Fibroblast of upper back skin (primary cell): ENCODE measurements at places on chromosomes 2 and 18.

DNA sequence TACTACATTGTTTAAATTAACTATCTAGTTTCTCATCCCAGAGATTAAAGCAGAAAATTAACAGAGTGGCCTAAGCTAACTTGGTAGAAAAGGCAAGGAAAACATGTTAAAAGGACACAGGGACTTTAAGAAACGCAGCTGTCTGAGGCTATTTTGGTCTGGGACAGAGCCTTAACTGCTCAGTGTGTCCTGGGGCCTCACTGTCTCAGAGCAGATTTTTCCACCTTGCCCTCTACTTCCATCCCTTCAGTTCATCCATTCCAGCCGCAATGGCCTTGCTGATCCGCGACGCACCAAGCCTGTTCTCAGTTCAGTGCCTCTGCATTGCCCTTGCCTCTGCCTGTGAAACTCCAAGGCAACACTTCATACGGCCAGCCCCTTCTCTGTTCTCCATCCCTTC is 114.9 kb upstream of the OSR1 start:
- no peak for DNase-seq

GRCh38 chr2:239557516-239557915 is 156.7 kb upstream of the HDAC4 start:
- DNase-seq = no peak

- no peak for DNase-seq
Observed at GRCh38 chr2:239305771-239306170, 95.0 kb downstream of the HDAC4 start.

GRCh38 chr18:13175266-13175665 is 43.3 kb upstream of the LDLRAD4 start:
- DNase-seq = no peak

DNA sequence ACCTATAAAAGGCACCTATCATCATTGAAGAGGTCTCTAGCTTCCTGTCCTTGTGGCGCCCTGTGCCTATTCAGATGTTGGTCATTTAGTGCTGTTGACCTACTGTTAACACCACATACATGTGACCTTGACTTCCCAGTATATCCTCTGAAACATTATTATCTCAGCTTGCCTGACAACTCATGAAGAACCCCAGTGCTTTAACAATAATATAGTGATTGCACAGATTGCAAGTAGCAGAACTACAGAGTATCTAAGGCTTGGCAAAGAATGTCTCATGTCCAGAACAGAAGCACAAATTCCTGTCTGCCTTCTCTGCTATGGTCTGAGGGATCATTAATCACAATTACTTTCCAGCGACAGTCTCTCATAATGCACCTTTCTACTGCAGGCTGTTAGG is 165.3 kb downstream of the LCLAT1 start:
- DNase-seq = no peak

GRCh38 chr18:14031053-14031452 is 101.2 kb downstream of the ZNF519 start:
- no peak for DNase-seq

DNA sequence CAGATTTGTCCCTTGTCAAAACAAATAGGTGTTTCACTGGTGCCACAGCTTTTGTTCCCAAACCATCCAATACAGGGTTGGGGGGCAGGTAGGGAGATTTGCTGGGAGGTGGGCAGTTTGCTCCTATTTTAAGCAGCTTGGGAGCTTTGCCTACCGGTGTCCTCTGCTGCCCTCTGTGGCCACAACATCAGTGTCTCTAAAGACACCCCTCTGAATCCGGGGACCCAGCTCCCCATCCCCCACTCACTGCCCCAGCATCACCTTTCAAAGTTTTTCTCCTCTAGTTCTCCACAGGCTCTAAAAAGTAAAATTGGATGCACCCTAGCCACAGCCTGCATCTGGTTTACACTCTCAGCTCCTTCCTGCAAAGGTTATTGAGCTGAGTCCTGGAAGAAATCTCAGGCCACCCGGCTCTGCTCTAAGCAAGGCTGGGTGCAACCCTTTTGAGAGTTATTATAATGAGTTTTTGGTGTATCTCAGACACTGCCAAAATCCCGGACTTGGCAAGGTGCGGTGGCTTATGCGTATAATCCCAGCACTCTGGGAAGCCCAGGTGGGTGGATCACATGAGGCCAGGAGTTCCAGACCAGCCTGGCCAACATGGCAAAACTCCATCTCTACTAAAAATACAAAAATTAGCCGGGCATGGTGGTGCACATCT is 2.9 kb upstream of the EPAS1 start:
- DNase-seq = no peak

DNA sequence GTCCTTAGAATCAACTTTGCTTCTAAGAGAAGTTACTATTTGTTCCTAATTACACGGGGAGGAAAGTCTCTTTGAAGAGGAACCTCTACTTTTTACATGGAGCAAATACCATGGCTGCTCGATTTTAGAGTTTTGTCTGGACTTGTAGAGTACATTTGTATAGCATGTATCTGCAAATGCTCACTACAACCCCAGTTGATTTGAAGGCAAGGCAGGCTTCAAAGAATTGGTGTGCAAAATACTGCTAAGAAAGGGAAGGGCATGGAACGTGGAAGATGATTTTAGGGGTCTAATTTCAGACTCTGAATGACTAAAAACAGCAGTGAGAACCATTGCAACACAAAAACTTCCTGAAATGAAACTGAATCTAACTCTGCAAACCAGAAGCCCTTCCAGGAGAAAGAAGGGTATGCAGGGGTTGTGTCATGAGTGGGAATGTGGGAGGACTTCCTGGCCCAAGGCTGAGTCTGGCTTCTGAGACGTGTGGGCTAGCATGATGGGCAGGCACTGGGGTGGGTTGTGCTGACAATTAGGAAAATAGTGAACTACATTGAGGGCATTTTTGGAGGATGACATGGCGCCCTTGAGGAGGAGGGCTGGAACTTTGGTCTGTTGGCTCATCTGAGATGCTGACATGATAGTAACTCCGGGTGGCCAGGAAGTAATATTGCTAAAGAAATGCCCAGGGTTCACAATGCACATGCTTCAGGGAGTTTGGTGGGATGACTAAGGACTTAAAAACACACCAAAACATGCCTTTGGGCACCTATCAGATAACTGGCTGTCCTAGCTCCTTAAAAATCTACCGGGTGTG is 18.9 kb upstream of the IL1R2 start:
- DNase-seq = peak; percentile 78

GRCh38 chr2:98903767-98904485 is 32.1 kb downstream of the CRACDL start:
- no peak for DNase-seq

- no peak for DNase-seq
Observed at GRCh38 chr18:77110400-77110799, 22.2 kb downstream of the MBP start.

GRCh38 chr18:21820033-21820810 is 79.6 kb downstream of the MIB1 start:
- DNase-seq = peak; percentile 19

GRCh38 chr2:43323857-43324256 is 97.5 kb upstream of the ZFP36L2 start:
- DNase-seq = no peak

GRCh38 chr2:233940376-233941276 is 23.5 kb downstream of the TRPM8 start:
- no peak for DNase-seq

- DNase-seq = peak; percentile 54
Observed at GRCh38 chr18:7273301-7273921, 42.5 kb downstream of the LRRC30 start.

DNA sequence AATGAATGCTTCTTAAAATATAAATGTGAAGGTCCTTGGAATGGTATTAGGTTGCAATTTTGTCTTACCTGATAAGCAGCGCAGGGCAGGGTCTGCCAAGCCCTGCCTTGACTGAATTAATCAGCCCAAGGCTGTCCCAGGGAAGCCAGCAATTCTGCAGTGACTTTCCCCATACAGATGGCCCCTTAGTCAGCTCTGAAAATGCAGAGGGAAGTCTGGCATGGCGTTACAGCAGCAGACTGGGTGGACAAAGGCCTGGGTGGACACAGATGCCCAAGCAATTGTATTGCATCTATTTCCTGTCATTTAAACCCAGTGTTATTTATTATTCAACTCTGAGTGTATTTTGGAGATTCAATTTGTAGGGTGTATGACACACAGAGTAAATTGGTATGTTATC is 56.6 kb upstream of the NOL4 start:
- DNase-seq = no peak

DNA sequence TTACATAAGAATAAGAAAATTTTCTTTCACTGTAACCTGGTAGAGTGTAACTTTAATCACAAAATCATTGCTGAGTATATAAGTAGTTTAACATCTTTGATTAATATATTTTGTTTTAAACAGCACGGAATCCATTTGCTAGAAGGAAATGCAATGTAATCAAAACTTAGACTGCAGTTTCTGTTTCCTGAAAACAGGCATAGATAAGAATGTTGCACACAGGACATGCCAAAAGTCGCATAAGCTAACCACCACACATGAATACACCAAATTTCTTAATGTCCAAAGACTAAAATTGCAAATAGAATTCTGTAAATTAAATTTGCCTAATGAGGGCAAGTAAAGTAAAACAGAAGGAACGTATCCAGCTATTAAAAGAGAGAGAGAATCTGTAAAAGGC is 51.0 kb upstream of the SERPINB2 start:
- no peak for DNase-seq

- DNase-seq = no peak
Observed at GRCh38 chr18:35680139-35680551, 98.6 kb downstream of the GALNT1 start.

DNA sequence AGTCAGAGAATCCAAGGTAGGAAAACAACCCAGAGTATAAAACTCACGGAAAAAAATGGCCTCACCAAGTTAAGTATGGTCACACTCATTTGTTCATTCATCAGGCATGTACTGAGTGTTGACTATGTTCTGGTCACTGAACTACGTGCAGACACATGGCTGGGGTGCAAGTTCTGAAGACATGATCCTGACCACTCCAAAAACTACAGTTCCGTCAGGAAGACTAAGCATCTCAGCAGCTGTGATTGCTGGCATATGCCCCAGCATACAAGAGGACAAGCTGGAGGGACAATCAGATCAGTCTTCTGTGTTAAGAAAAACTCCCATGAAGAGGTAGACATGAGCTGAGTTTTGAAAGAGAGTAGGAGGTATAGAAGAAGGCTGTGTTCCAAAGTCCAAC is 72.8 kb downstream of the TCF4 start:
- no peak for DNase-seq

GRCh38 chr2:207768168-207768865 is 1.4 kb downstream of the FZD5 start:
- DNase-seq = no peak

DNA sequence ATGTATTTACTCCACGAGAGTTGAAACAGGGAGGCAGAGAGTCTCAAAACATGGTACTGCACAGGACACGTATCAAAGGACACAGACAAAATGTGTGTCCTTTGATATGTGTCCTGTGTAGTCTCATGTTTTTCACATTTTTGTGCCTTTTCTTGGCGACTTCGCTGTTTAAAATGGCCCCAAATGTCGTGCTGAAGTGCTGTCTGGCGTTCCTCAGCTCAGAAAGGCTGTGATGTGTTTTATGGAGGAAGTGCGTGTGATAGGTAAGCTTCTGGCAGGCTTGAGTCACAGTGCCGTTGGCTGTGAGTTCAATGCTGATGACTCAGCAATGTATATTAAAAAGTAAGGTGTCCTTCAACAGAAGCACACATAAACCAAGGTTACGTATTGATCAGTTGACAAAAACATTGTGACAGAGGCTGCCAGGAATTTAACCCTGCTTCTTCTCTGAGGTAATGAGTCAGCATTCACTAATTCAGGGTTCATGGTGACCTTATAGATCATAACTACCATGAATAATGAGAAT is 78.2 kb downstream of the DYSF start:
- DNase-seq = peak; percentile 48

DNA sequence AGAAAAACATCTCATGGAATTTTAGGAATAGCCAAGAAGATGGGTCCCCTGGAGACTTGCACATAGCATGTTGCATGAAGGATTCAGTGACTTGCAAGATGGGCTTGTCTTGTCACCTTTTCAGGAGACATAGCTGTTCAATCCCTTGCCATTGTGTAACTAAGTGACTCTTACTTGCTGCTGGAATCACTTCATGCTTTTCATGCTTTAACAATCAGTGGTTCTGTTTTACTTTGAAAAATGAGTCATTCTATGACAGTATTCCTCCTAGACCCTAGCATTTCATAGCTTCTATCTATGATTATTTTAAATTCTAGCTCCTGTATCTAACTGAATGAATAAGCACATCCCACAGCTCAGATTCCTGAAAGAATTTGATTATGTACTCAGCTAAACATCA is 2.8 kb downstream of the KYNU start:
- peak; percentile 63 for DNase-seq

DNA sequence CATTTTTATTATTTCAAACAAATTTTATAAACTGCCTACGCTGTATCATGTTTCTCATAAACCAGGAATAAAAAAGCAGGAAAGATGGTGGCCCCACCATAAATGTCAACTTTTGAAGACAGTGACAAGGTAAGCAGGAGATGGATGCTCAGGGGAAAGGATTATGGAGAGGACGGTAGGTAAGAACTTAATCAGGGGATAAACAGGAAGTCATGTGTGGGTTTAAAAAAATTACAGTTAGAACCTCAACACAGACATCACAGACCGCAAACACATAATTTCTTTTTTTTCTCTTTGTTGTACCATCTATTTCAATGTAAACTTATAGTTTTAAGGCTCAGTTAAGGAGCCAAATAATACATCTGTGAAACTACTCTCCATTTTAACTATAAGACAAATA is 575.2 kb upstream of the SLC8A1 start:
- DNase-seq = no peak

DNA sequence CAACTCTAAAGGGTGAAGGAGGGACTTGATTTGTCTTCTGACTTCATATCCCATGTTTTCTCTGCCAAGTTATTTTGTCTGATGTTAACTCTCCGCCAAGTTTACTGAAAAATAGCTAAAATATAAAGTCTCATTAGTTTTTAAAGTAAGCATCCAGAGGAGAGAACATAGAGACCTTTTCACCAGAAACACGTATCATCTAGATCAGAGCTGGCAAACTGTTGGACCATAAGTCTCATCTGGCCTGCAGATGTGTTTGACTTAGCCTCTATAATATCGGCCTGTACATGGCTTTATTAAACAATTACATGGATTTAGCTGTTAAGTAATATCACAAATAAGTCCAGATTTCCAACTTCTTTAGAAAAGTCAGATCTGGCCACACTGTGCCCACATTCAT is 182.6 kb downstream of the PLCL1 start:
- DNase-seq = no peak

DNA sequence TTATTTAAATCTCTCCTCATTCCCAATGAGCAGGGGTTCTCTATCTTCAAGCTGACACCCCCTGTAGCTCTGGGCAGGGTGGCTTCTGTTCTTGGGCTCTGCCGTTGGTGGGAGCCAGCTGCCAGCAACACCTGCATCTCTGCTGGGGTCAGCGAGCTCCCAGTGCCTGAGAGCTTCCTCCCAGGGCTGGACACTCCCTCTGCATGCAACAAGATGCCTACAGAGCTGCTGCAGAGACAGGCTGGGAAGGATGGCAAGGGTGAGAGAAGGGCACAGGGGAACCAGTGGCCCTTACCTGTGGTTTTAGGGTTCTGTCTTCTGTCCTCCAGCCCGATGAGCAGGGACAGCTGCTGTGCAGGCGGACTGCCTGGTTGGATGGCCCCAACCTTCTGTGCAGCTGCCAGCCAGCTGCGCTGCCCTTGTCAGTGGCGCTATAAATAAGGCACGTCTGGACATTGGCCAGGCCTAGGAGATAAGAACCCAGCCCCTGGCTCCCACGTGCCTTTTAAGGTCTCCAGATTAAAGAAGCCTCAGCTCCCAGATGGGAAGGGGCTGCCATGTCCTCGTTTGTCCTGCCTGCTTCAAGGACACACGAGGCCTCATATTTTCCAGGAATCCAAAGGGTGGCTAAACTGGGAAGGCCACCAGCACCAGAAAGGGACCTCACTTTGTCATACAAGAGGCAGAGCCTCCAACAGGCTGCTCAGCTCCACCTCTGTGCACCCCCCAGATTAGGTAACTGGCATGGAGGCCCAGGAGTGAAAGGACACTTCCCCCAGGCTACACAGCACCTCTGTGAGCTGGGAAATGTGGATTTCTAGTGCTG is 39.5 kb upstream of the FHL2 start:
- DNase-seq = peak; percentile 25
